CD4-positive, alpha-beta T cell treated with Interleukin-17A for 1 hour (primary cell): ENCODE measurements at places on chromosomes 1 and 21.
A peak's percentile ranks its signal among the peaks of the same experiment; 100 is the strongest.

- no peak for DNase-seq
Measured at GRCh38 chr1:2135941-2136340, 58.6 kb downstream of the FAAP20 start.

DNA sequence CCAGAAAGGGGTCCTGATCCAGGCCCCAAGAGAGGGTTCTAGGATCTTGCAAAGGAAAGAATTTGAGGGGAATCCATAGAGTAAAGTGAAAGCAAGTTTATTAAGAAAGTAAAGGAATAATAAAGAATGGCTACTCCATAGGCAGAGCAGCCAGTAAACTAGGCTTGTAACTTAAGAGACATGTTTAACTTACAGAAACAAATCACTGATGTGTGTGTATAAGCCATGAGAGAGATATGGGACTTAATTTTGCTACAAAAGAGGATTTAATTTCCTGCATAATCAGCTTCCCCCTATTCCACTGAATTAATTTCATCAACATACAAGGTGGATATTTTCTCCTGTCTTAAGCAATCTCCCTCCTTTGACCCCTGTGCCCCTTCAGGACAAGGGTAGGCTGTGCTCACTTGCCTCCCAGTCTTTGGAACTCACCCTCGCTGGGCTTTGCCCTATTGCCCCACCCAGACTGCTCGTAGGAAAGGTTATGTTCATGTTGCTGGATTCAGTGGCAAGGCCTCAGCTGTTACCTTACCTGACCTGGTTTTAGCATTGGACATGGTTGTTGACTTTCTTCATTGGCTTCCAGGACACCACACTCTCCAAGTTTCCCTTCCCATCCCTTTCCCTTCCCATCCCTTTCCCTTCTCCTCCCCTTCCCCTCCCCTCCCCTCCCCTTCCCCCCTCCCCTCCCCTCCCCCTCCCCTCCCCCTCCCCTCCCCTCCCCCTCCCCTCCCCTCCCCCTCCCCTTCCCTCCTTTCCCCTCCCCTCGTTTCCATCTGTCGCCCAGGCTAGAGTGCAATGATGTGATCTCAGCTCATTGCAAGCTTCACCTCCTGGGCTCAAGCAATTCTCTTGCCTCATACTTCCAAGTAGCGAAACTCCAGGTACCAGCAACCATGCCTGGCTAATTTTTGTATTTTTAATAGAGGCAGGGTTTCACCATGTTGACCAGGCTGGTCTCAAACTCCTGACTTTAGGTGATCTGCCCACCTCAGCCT, 44.6 kb downstream of the TBCE start:
- DNase-seq, result no peak

- no peak for DNase-seq
Measured at GRCh38 chr1:208007319-208007937, 96.5 kb upstream of the CD34 start.

DNA sequence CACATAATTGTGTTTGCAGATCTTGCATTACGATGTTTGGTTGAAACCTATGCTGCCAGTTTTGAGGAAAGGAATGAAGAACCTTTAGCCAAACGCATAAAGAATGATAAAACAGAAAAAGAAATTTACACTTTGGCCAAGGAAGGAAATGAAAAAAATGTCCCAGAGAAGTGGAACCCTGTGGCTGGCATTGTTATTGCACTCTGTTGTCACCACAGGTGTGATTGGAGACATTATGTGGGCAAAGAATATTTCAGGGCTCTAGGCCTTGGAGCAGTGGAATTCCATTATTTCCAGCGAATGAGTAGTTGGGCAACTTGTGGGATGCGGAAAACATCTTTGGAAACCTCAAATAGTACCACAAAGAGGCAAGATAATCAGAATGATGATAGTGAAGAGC, 14.9 kb downstream of the TRMT13 start:
- DNase-seq, result no peak

DNA sequence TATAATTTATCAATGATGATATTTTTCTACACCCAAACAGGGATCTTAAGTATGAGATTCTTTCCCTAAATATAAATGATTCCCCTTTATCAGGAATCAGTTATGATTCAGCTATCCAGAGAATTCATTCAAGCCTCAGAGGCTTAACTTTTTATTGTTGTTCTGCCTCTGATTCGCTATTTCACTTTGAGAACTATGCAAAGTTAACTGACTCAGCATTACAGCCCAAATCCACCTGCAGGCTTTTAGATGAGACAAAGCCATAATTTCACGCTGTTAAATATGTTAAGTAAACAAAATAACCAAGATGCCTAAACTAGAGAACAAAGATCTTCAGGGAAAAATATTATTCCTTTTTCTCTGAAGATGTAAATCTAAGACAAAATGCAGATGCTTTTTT, 8.5 kb downstream of the SCYL3 start:
- no peak for DNase-seq

DNA sequence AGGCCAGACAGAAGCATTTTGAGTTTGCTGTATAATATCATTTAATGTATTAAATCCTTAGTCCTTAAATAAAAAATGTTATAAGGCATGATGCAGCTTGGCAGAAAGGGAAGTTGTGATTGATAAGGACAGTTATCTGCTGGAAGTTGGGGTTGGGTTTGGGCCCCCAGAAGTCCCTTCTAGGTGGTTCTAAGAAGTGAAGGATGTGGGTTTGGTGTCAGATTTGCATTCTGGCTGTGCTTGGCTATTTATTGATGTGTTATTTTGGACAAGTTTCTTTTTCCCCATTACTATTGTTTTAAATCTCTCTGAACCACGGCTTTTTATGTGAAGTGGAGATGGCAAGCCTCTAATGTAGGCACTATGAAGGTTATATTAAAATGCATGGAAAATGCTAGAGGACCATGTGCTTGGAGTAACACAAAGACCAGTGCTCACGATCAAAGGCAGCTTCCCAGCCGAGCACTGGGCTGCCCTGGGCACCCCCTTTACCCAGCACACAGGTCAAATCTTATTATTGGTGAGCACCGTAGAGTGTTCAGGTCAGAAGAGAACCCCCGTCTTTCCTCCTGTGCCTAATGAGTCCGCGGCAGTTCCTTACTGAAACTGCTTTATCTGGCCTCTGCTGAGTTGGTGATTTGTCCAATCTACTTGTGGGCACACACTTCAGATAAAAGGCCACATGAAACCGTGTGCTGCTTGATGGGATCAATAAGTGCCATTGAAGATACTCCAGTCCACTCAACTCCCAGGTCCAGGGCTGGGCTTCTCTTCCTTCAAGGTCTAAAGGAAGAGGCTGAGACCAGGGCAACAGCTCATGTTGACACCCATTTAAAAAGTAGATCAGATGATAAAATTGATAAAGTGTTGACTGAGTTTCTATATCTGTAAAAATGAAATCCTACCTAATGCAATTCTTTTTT, 212.0 kb downstream of the PRDM2 start:
- no peak for DNase-seq

DNA sequence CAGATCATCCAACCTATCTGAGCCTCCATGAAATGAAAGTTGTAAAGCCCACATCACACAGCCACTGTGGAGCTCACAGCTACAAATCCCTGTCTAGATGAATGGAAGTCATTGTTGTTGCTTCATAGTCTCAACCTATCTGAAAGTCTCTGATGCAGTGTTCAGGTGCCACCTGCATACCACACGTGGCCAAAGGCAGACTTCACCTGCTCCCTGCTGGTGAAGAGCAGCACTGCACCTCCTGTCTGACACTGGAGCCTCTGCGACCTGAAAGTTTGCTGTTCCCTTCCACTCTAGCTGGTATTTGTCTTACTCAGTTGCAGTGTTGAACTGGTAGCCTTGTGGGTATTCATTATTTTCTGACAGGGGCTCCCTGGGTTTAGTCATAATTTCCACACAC, 18.4 kb downstream of the LORICRIN start:
- DNase-seq, result peak; percentile 50

- no peak for DNase-seq
Measured at GRCh38 chr1:110508028-110508940, 10.7 kb downstream of the KCNA10 start.

GRCh38 chr1:71135571-71135970, 54.7 kb upstream of the ZRANB2 start:
- DNase-seq, result no peak
